Cardiac septum (tissue), 1 donor: ENCODE measurements at places on chromosomes 3 and 15. TPM values are rescaled to one million over a fixed set of nuclear protein-coding genes. Genes with fewer than 3 reads are reported as not detected.

Gene TP53BP1
- total RNA-seq: 33.1 TPM

Gene ZNF860
- total RNA-seq: 0.16 TPM

Gene KBTBD12
- total RNA-seq: 36.6 TPM

GRCh38 chr3:41701191-41701698, 260.7 kb downstream of the ULK4 start:
- no peak for DNase-seq

- DNase-seq: no peak
Observed at GRCh38 chr3:157420606-157421130, 16.0 kb upstream of the PTX3 start.

GRCh38 chr3:31321620-31322019, 211.1 kb upstream of the STT3B start:
- no peak for DNase-seq

DNA sequence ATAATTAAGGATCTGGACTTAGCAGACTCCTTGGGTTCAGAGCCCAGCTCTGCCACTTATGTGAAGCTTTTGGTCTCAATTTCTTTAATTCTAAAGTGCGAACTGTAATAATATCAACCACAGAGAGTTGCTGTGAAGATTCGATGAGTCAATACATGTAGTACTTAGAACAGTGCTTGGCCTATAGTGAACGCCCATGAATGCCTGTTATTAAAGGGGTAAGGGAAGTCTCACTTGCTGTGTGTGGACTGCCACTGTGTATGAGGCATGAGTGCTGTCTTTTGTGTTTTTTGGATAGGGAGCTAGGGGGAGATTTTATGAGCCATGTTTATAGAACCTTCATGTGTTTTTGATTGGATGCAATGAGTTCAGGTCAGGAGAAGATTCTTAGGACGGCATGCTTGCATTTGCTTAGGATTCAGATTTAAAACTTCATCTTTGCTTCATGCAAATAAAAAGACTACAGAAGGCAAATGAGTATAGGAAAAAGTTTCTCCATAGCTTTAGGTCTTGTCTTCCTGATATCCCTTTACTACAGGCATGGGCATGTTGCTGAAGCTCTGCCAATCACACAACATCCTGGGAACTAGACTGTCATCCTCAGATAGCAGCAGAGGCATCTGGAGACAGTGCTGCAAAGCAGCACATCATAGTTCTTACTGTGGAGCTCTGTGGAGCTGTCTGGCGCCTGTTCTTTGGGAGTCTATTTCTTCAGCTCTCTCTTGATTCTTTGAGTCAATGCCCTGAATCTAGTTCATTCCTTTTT, 50.0 kb downstream of the PLS1 start:
- no peak for DNase-seq

GRCh38 chr3:49248840-49249227, 28.2 kb downstream of the C3orf62 start:
- DNase-seq: no peak

GRCh38 chr3:134480546-134480945, 5.2 kb downstream of the ANAPC13 start:
- DNase-seq: no peak

- no peak for DNase-seq
Observed at GRCh38 chr15:101647251-101647650, 4.9 kb downstream of the TM2D3 start.

GRCh38 chr15:87631093-87631492, 625.4 kb downstream of the NTRK3 start:
- DNase-seq: no peak

- DNase-seq: no peak
Observed at GRCh38 chr3:101902041-101902440, 52.7 kb downstream of the NFKBIZ start.

DNA sequence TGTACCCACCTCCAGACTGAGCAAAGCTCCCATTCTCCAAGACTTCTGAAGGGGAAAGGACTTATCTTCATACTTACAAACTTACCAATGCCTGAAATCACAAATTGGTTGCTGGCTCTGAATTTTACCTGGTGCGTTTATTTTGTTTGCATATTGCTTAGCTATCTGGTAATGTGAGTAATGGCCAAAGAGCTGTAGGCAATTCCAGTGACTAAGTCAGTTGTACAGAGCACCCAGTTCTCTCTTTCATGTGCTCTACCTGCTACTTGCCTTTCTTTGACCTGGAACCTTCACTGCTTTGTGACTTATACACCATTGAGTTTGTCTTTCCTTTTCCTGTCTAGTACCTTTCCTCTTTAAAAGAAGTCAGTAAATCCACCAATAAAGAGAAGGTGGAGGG, 755.9 kb upstream of the LMCD1 start:
- no peak for DNase-seq
